ENCODE measurements at places on chromosomes 2 and 18.

DNA sequence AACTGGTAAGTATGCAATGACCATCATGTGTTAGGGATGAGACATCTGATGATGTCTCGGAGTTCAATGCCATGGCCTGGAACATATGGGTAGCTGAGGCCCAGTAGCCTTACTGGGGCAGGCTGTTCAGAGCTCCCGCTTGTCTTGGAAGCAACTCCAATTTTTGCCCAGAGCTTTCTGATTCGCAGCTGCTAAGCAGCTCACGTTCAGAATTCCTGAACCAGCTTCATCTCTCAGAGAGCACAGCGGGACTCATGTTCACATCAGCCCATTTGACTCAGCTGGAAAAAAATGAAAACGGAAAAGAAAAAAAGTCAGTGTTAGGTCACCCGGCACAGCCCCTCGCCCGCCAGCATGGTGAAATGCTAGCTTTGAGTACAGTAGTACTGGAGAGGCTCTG is 16.8 kb upstream of the LRATD1 start:
- no peak for DNase-seq

DNA sequence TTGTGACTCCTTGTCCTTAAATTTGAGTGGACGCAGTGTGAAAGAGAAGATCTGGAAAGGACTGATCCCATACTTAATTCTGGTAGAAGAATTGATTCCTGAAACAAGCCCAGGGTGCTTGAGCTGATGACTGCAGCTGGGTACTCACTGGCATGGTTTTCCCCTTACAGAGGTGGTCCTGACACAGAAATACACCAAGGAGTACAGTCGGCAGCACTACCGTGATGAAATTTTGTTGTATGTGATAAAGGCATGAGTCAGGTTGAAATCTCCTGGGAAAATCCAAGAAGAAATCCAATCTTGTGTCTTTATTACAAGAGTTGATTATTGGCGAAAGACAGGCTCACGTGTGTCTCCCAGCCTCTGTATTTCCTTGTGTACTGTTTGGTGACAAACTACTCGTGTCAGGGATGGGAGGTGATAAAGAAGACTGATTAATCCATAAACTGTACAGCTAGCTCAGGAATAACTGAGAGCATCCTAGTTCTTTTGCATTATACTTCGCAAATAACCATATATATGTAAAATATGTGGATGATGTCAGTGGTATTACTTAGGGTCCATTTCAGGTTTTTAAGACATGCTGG is 76.6 kb downstream of the RAPGEF4 start:
- no peak for DNase-seq

- DNase-seq: no peak
Measured at GRCh38 chr18:1050012-1050657, 145.5 kb downstream of the ADCYAP1 start.

DNA sequence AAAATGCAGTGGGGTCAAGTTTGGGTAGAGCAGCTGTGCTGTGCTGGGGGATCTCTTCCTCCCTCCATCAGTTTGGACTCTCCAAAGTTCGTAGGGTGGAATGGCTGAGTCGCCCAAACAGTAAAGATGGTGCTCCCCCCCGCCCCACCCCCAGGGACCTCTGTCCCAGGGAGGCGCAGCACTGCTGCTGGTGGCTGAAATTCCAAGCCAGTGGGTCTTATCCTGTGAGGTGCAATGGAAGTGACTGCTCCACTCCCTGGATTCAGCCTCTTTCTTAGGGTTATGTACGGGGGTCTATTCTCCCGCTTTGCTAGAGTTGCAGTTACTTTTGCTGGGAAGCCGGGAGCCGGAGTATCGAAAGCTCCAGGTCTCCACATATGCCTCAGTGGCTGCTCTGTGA is 97.5 kb upstream of the CTAGE1 start:
- DNase-seq: no peak

GRCh38 chr2:32947484-32948143 is 861 bp downstream of the LTBP1 start:
- DNase-seq: no peak

- no peak for DNase-seq
Measured at GRCh38 chr2:86818114-86818801, 27.5 kb upstream of the CD8A start.

- DNase-seq: no peak
Measured at GRCh38 chr2:46510598-46511177, 31.3 kb downstream of the TMEM247 start.

DNA sequence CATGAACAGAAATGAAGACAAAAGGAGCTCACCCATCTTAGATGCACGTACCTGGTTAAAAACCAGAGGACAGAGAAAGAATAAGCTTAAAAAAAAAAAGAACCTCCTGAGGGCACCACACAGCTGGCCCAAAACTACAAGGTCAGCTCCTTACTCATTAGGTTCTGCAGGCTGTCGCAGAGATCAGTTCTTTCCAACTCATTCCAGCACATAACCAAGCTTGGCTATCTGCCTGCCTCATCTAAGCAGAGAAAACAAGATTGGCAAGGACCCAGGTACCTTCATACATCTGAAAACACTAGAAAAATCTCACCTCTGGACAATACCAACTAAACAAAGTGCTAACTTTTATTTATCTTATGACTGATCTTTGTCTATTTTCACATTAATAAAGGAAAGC is 89.9 kb downstream of the NOL10 start:
- DNase-seq: no peak

DNA sequence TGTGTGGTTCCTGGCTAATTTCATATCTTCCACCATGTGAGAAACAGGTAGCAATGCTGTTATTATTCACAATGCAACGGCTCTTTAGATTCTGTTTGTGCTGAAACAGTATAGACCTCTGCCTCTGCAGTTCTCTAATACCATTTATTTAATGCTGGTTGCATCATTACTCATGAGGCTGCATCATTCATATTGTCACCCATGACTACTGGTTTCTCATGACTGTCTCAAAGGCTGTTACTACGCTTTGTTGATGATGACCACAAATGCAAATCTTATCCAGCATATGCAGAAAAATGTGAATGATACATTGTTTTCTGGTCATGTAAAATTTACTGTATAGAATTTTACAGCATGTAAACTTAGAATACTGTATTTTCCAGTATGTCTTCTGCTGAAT is 22.5 kb downstream of the CAVIN2 start:
- DNase-seq: no peak

DNA sequence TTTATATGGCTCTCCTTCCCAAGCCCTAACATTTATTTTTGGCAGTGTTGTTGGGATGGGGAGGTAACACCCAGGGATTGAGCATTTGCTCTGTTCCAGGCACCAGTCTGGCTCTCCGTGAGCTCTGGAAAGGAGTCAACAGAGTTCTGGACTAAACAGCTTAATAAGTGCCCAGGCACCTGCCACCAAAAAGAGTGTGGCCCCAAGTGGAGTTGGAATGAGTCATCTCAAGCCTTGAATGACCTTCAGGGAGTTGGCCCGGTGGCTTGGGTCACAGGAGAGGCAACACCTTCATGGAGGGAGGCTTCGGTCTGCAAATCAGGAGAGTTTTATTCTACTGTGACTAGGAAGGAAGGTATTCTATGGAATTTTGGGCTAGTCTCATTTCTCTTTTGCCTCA is 203.2 kb downstream of the DLGAP1 start:
- DNase-seq: no peak

DNA sequence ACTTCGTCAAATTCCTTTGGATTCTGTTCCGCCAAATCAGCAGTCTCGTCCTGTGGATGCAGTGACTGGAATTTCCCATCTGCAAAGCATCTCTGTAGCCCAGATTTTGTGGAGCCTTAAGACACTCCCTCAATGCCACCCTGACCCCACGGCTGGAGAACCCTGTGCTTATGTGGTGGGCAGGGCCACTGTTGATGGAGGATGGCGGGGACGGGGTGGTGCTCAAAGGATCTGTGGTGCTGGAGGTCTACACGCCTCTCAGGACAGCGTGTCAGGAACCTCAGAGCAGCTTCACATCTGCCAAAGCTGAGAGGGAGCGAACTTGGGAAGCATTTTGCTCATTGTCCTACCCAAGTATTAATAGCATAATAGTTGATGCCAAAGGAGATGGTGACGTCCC is 200.1 kb downstream of the MGAT5 start:
- no peak for DNase-seq

DNA sequence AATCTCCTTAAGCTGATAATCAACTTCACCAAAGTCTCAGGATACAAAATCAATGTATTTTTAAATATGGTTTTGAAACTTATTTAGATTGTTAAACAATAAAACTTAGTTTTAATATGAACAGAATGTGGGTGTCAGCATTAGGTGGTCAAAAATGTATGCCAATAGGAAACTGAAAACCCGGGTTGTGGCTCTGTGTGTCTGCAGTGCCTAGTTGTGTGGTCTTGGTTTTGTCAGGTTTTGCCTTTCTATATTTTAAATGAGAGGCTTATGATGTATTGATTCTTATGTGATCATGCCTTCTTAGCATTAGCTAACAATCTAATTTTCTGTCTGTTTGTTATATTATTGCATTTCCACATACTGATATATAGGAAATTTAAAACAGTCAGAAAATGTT is 227.8 kb downstream of the ZNF407 start:
- DNase-seq: no peak

- no peak for DNase-seq
Measured at GRCh38 chr2:20551945-20552328, 99.0 kb downstream of the HS1BP3 start.

- no peak for DNase-seq
Measured at GRCh38 chr2:143844986-143845385, 674.9 kb downstream of the ZEB2 start.

DNA sequence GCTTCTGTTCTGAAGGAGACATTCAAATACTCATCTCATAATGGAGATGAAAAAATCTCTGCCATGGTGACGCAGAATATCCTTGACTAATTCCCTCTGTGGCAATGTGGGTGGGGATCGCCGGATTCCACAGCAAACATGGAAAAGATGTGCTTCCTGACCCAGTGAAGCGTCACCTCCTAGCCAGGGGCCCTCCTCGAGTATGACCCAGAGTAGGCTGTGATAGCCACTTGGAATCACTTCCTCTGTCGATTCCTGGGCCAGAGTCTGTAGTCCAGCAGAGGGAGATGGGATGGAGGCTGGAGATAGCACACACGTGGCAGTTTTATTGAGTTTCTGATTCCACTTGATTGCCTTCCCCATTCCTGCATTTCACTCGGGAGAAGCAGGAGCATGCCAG is 36.8 kb downstream of the DRC1 start:
- no peak for DNase-seq

- no peak for DNase-seq
Measured at GRCh38 chr2:107412209-107412904, 414.3 kb upstream of the RGPD4 start.

DNA sequence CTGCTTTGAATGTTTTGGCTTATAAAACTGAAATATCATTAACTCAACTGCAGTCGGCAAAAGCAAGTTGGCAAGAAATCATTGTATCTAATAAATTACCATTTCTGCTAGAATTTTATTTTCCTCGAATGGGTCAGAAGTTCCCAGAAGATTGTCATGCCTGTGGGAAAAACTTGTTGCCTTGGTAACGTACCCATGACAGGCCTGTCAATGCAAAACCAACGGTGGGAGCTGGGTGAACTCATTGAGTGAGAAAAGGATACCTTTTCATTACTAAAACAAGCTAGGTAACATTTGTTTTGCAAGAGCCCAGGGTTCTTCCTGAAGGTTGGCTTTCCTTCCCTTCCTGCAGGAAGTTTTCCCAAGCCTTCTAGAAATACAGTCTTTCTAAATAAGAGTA is 9.5 kb downstream of the PLB1 start:
- no peak for DNase-seq

GRCh38 chr2:238910751-238911351 is 63.0 kb downstream of the TWIST2 start:
- no peak for DNase-seq

- no peak for DNase-seq
Measured at GRCh38 chr2:217365656-217366055, 505.8 kb upstream of the TNP1 start.

GRCh38 chr2:232038881-232039485 is 77.5 kb downstream of the DIS3L2 start:
- no peak for DNase-seq

GRCh38 chr2:184372484-184372883 is 225.8 kb upstream of the ZNF804A start:
- no peak for DNase-seq

GRCh38 chr18:48106976-48107781 is 176.7 kb upstream of the SMAD2 start:
- no peak for DNase-seq

DNA sequence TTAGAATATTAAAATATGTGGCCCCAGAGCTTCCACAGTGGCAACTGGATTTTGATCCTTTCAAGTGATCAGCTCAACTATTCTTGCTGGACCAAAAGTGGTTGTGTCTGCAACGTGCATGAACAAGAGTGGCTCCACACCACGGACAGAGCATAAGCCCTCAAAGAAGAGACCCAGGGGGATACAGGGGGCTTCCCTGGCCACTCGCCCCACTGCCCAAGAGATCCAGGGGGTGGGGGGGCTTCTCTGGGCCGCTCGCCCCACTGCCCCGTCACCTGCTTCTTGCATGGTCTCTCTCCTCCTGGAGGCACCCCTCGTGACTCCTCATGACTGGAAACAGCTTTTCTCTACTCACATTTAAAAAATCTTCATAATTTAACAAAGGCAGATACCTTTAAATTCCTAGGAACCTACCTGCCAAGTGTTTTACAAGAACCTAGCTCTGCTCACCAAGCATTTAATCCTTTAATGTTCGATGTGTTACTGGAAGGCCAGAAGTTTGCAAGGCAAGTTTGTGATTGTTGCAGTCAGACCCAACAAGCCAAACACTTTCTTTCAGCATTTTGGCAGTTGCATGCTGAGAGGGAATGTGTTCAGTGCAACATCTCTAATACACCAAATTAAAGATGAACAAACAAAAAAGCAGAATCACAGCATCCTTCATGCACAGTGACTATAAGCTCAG is 174.3 kb downstream of the BCL2 start:
- DNase-seq: no peak

DNA sequence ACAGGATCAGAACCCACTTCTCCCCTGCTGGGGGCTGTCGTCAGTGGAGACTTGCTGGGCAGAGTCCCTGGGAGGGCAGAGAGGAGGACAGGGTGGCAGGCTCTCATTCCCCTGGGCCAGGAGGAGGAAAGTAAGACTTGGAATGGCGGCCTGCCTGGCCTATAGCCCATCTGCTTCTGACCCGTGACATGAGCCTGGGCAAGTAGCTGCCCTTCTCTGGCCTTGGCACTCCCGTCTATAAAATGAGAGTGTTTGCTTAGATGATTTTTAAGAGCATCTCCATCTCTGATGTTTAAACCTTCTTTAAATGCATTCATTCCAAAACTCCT is 173.0 kb downstream of the DDX1 start:
- no peak for DNase-seq

GRCh38 chr2:128282246-128282975 is 36.3 kb downstream of the HS6ST1 start:
- no peak for DNase-seq

GRCh38 chr2:198362740-198363139 is 558.3 kb downstream of the PLCL1 start:
- no peak for DNase-seq

DNA sequence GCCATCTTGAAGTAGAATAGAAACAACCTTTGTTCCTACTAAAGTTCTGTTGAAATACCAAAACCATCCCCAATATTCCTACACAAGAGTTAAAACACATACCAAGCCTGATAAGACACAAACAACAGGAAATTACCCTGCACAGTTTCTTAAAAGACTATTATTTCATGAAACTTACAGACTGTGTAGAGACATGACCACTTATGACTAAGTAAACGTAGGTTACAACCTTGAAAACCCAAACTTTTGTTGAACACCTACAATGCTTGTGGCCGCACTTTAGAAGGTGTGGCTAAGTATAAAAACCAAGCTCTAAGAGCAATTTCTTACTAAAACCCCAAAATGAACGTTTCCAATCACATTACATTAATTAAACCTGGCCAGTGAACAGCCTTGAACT is 2.0 kb downstream of the SMAD2 start:
- no peak for DNase-seq
